ENCODE measurements at places on chromosomes 1 and 21.

DNA sequence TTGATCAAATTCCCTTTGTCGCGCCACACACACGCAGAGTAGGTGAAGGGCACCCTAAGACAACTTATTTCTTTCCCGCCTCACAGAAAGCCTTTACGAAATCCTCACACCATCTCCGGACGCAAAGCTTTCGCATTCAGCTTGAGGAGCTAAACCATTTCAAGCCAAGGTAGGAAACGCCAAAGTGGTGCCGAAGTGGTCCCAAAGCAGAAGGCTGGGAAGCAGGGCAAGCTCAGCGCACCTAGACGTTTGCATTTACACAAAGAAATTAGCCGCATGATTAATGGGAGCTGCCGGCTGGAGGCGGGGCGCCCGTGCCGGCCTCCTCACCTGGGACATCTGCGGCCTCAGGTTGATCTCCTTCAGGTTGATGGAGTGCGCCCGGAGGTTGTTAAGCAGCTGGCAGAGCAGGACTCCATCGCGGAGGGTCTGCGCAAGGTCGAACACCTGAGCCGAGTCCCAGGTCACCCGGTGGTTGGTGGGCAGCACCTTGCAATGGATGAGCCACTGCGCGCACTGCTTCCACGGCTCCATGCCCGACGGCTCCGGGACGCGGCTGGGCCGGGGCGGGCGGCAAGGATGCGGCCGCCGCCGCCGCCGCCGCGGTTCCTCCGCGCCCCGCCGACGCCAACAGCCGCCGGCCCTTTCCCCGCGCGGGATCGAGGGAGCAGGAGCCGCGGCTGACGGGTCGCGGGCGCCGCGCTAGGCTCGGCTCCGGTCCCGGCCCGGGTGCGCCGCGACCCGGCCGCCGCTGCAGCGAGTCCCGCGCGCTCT lies 457 bp downstream of the VAV3 start:
- peaks cover 31% of the 10 kb centered on the region for H3K4me1 ChIP-seq
- H3K36me3 ChIP-seq, result no peaks in the 10 kb centered on the region

DNA sequence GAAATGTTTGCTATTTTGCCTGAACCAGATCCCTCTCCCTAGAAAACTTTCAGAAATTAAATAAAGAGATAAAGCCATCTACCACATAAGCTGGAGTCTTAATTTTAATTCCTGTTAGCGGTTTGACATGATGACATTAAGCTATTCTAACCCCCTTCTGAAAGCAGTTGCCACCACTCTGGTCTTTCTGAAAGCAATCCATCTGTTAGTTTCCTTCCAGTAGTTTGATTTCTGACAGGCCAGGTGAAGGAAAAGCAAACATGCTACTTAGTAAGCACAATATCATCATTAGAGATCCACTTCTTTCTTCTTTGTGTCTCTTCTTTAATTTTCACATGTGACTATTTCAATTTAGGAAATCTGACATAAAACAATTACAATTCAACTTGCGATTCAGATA lies 39.9 kb downstream of the RGL1 start:
- H3K27ac ChIP-seq, result no peak overlapping the region
- H3K4me3 ChIP-seq, result no peak overlapping the region
- H3K36me3 ChIP-seq, result no peaks in the 10 kb centered on the region
- no peak for DNase-seq

DNA sequence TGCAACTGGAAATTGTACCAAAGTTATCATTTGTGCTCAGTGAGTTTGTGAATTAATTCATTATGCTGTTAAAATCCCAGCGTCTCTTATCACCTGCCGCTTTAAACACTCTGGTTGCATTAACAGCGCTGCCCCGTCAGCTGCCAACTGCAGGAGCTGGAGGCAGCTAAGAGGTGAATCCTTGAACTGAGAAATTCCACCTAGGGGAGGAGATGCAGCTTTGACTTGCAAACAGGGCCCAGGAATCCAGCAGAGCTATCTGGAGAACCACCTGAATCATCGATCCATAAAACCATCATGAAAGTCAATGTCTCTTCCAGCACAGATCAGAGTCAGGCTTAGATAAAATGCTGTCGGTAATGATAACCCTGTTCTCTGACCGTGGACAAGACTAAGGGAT lies 140.7 kb upstream of the PTBP2 start:
- no peak overlapping the region for H3K27ac ChIP-seq
- no peak for DNase-seq
- no peaks in the 10 kb centered on the region for H3K27me3 ChIP-seq
- no peak overlapping the region for H3K4me3 ChIP-seq
- H3K4me1 ChIP-seq, result no peaks in the 10 kb centered on the region

DNA sequence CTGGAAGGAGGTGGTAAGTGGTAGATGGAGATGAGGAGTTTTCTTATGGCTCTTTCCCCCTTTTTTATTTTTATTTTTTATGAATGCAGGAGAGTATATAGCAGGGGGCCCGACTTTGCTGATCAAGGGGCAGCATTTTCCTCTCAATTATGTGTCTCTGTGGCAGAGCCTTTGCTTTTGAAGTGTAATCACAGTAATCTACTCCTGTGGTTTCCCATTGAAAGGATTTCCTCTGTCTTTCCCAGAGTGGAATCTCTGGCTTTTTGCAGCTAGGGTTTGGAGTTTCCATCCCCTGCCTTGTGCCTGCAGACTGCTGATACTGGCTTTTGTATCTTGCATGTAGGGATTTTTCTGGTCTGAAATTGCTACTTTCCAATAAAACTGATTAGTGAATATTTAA lies 29.1 kb downstream of the ARID1A start:
- H3K4me3 ChIP-seq, result no peak overlapping the region
- no peaks in the 10 kb centered on the region for H3K27me3 ChIP-seq
- peaks cover 60% of the 10 kb centered on the region for H3K4me1 ChIP-seq
- H3K36me3 ChIP-seq, result no peaks in the 10 kb centered on the region

- no peak overlapping the region for H3K27ac ChIP-seq
- peaks cover 30% of the 10 kb centered on the region for H3K4me1 ChIP-seq
- no peaks in the 10 kb centered on the region for H3K27me3 ChIP-seq
Measured at GRCh38 chr1:15700508-15700907, 16.4 kb downstream of the PLEKHM2 start.

DNA sequence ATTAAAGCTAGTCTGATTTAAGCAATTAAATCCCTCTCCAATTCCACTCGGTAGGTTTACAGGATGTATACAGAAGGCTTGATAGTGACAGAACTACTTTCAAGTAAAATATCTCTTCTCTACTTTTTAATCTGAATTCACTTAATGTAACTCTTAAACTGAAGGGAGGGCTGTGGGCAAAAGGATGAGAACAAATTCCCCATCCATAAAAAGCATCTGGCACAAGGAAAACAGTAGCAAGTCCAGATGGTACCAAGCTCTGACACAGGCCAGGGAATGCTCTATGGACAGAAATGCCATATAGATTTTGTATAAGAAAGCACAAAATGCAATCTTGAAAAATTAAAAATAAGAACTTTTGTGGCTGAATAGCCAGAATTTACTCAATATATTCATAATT lies 53.1 kb upstream of the USH2A start:
- H3K27ac ChIP-seq, result no peak overlapping the region
- no peak overlapping the region for H3K4me3 ChIP-seq
- no peaks in the 10 kb centered on the region for H3K27me3 ChIP-seq

DNA sequence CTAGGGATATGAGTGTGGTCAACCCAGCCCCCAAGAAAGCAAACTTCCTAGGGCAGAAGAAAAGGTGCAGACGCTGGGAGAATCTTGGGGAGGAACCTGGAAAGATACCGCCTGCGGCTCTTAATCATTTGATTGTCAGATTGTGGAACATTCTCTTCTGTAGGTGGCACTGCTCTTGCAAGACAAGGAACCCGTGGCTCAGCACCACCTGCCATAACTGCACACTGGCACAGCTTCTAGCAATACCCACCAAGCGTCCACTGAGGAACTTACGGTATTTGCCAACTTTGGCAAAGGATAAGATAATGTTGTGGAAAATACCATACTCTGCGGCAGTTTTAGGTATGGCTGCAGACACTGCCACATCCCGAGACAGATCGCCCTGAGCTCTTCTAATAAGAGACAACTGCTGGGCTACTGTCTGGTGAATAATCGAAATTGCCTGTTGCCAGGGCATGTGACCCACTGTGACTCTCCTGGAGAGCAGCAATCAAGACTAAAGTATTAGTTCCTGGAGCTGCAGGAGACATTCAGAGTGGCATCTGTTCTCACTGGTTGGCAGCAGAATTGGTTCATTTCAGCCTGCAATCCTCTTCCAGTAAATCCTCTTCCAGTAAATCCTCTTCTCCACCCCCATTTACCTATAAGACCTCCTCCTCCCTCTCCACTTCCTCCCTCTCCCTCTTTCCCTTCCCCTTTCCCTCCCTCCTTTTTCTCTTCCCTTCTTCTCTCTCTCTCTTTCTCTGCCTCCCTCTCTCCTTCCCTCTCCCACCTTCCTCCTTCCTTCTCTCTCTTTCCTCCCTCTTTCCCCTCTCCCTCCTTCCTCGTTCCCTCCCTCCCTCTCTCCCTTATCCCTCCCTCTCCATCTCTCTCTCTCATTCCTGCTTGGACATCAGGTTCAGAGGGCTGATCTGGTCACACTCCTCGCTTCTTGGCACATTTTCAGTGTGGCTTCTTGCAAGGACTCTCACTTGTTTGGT lies 49.7 kb upstream of the B3GALT5 start:
- no peaks in the 10 kb centered on the region for H3K27me3 ChIP-seq
- no peak overlapping the region for H3K27ac ChIP-seq
- H3K4me3 ChIP-seq, result no peak overlapping the region
- H3K36me3 ChIP-seq, result no peaks in the 10 kb centered on the region

All from esophagus squamous epithelium (tissue), 5 donors.